ENCODE measurements at places on chromosomes 4 and X.

GRCh38 chr4:180116840-180117239 lies 2126.4 kb upstream of the TENM3 start:
- DNase-seq = no peak

- no peak for DNase-seq
Measured at GRCh38 chrX:107054978-107055377, 55.0 kb upstream of the MORC4 start.

DNA sequence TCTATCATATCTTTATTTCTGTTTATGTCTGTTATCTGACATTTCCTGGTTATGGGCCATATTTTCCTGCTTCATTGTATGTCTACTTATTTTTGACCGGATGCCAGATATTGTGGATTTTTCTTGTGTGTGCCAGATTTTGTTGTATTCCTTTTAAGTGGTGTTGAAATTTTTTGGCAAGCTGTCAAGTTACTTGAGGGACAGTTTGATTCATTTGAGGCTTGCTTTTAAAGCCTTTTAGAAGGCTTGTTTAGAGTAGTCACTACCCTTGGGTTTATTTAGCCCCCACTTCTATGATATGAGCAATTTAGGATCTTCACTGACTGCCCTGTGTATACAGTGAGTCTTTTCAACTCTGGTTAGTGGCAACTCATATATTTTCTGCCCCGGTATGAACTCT lies 29.2 kb upstream of the NPY2R start:
- DNase-seq = no peak

GRCh38 chrX:136268051-136269048 lies 17.1 kb upstream of the MAP7D3 start:
- peak; percentile 51 for DNase-seq
